WERI-Rb-1 (cell line): ENCODE measurements at places on chromosomes 6 and 20.
A peak's percentile ranks its signal among the peaks of the same experiment; 100 is the strongest.

- DNase-seq = no peak
These were observed 22.2 kb downstream of the PCMTD2 start for GRCh38 chr20:64277571-64278316.

DNA sequence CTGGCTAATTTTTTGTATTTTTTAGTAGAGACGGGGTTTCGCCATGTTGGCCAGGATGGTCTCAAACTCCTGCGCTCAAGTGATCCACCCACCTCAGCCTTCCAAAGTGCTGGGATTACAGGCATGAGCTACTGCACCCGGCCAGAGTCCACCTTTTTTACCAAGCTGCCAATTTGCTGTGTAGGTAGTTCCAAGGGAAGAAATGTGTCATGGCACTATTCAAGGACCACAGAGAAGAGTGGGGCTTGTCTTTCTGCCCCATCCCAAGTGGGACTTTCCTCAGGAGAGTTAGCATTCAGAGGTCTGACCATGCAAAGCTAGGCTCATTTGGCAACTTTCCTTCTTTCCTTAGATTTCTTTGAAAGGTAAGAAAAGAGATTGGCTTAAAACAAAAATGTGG is 111.9 kb upstream of the TRAF3IP2 start:
- DNase-seq = no peak

- no peak for DNase-seq
These were observed 490.0 kb downstream of the GRIK2 start for GRCh38 chr6:101883505-101883904.

GRCh38 chr6:14119784-14120183 is 2.2 kb downstream of the CD83 start:
- DNase-seq = no peak

DNA sequence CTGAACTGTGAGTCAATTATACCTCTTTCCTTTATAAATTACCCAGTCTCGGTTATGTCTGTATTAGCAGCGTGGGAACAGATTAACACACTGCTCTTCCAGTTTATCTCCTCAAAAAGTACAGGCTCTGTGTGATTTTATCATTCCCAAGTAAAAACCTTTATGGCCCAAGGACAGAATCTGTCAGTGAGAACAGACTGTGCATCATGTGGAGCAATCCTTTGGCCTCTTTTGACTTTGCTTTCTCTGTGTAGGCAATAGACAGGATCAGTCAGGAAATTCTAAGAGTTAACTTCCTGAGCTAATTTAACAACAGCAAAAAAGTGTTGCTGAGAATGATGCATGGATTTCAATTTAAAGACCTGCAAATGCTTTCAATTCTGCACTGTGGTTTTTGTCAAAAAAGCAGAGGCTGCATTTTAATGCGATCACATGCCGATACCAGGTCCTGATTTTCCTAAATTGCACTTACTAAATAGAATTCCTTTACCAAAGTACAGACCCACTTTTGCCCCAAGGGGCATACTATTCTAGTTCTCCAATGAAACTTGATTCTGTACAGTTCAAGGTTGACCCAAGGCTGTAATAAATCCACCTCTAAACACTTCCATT is 246.7 kb upstream of the MARCKS start:
- DNase-seq = no peak

GRCh38 chr6:12033770-12034169 is 21.7 kb downstream of the HIVEP1 start:
- DNase-seq = no peak

DNA sequence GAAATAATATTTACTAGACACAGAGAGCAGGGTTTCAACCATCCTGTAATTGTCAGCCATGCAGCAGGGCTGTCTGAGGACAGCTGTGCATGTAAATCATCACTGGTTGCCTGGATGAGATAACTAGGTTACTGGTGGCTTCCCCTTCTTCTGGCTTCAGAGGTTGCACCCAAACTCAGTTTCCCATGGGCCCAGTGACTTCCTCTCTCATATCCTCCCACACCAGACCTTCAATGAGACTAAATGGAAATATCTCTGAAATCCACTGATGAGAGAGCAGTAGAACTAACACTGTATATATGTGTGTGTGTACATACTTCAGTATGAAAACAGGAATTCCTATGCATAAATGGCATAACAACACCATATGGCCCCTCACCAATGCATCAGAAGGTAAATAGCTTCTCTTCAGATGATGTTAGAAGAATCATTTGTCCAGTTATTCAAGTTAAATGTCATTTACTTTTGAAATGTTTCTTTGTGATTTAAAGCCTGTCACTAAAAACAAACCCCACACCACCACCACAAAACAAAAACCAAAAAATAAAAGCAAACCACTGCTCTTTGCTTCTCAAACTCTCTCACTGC is 51.0 kb upstream of the IL20RA start:
- DNase-seq = no peak

DNA sequence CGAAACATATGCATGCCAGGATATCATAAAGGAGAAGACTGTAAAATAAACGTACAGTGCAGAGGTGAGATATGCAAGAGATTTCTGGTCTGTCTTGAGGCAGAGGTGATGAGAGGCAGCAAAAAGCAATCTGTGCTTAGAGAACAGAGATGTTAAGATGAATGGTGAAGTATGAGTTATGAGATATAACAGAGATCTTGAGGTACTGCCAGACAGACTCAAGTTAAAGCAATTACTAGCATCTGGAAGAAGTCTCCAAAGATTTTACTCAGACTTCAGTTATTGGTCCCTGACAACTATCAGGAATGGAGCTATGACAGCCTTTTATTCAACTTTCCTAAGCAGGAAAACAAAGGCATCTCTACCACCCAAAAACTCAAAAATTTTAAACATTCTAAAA is 122.8 kb upstream of the DST start:
- DNase-seq = no peak

- DNase-seq = no peak
These were observed 276.0 kb downstream of the GJA1 start for GRCh38 chr6:121711472-121711871.

DNA sequence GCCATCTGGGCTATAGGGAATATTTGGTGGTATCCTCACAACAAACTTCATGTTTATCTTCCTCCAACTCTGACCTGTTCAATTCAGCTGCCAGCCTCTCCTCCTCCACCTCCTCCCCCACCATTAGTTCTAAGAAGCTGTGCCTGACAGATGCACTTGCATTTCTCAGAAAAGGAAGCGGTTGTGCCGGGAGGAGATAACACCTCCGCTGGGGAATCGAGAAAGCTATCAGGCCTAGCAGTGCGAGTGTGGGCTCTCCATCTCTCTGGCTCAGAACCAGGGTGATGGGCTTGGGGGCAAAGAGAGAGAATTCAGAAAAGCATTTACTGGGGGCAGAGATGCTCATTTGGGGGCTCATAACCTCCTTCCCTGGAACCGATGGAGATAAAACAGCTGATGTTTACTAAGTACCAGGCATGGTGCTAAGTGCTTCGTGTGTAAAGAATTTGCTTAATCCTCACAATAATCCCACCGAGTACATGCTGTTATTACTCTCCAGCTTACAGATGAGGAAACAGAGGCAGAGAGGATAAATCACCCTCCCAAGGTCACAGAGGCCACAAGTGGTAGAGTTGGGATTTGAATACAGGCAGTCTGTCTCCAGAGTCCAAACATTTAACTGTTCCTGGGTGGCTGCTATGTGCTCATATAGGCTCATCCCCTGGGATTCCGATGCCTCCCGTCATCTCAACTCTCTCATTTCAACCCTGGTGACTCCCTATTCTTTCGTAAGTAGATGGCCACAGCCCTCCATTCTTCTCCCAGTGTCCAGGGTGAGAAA is 38.3 kb downstream of the COX4I2 start:
- peak; percentile 42 for DNase-seq

DNA sequence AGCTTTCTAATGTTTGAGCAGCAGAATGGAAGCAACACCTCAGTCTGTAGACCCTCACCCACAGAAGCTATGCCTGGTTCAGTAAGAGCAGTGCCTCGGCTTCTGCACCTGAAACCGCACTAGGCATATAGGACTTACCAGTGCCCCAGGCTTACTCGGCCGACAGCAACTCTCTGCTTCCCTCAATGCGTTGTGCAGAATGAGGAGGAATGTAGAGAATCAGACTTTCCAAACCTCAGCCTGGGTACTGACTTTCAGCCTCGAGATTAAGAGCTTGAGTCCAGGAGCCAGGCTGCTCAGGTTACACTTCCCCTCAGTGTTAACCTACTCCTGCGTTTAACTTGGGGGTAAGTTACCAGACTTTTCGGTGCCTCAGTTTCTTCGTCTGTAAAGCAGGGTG is 8.6 kb downstream of the EYA2 start:
- DNase-seq = no peak

DNA sequence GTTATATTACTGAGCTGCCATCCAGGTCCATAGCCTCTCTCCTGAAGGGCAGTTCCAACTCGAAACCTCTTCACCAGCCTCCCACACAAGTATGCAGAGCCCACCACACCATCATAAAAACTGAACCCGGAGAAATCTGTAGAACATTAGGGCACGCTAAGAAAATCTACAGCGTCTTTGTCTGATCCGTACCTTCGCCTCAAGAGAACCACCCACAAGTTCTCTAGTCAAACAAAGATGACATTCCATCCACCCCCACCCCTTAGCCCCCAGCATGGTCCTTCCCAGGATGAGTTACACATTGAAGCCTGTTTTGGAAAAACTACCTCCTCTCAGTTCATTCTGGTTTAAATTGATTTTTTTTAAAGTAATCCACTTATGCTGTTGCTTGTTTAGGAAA is 219.7 kb downstream of the ZMYND8 start:
- DNase-seq = no peak

DNA sequence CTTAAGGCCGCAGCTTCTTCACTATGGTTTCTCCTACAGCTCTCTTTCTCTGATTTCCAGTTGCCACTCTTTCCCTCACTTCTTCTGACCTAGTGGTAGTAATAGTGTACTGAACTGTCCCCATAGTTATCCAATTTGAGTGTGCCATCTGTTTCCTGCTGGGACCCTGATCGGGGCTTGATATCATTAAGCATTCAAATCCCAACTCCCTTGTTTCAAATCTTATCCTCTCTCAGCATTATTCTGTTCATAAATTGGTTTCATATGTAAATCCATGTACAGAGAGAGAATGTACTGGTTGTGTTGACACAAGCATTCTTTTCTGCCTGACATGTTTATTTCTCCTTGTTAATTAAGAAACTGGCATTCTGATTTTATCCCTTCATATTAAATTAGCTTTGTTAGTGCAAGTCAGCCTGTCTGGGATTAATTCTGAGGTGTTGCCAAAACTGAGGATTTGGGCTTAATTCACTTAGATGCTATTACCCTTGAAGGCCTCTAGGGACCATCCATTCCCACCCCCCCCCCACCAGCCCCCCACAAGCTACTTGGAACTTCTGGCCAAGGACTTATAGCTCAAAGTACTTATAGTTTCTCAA is 84.6 kb upstream of the PROKR2 start:
- peak; percentile 20 for DNase-seq
